ENCODE measurements at places on chromosomes 1 and 21.
A peak's percentile ranks its signal among the peaks of the same experiment; 100 is the strongest.

DNA sequence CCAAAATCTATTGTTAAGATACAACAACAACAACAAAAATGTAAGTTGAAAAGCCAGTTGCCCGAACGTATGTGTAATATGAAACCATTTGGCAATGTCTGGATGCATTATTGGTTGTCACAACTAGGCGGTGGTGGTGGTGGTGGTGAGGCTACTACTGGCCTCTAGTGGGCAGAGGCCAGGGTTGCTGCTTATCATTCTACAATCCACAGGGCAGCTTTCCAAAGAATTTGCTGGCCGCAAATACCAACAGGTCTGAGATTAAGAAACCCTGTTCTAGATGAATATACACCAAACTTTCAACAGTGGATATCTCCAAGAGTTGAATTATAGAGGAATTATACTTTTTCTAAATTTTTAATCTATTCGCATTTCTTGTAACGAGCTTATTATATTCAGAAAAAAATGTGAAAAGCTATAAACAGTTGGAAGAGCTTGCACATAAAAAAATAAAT lies 26.8 kb upstream of the ZNF697 start:
- peak; percentile 21 for DNase-seq

- DNase-seq, result peak; percentile 52
Measured at GRCh38 chr1:36187800-36188593, 32.0 kb downstream of the MAP7D1 start.

- DNase-seq, result no peak
Measured at GRCh38 chr1:2493218-2493617, 17.1 kb downstream of the PLCH2 start.

DNA sequence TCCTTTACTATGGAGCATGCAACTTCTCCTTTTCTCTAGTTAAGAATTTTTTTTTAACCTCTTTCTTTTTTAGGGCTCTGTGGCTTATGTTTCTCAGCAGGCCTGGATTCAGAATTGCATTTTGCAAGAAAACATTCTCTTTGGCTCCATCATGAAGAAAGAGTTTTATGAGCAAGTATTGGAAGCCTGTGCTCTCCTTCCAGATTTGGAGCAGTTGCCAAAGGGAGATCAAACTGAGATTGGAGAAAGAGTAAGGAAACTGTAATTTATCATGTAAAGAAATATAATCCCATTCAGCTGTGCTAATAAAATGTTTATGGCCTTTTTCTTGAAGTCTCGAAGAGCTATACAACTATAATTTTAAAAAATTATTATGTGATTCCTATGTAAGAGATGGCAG lies 70.1 kb downstream of the HSPA13 start:
- DNase-seq, result no peak

GRCh38 chr1:17773591-17774326 lies 18.6 kb downstream of the ACTL8 start:
- DNase-seq, result no peak

GRCh38 chr1:194366705-194367104 lies 1180.3 kb upstream of the B3GALT2 start:
- DNase-seq, result no peak

GRCh38 chr1:160400646-160401486 lies 502 bp downstream of the VANGL2 start:
- no peak for DNase-seq

- DNase-seq, result no peak
Measured at GRCh38 chr1:3593334-3593733, 18.0 kb downstream of the MEGF6 start.

GRCh38 chr1:180542113-180542837 lies 16.5 kb upstream of the OVAAL start:
- no peak for DNase-seq

GRCh38 chr21:36689324-36689723 lies 9.6 kb upstream of the SIM2 start:
- DNase-seq, result no peak

DNA sequence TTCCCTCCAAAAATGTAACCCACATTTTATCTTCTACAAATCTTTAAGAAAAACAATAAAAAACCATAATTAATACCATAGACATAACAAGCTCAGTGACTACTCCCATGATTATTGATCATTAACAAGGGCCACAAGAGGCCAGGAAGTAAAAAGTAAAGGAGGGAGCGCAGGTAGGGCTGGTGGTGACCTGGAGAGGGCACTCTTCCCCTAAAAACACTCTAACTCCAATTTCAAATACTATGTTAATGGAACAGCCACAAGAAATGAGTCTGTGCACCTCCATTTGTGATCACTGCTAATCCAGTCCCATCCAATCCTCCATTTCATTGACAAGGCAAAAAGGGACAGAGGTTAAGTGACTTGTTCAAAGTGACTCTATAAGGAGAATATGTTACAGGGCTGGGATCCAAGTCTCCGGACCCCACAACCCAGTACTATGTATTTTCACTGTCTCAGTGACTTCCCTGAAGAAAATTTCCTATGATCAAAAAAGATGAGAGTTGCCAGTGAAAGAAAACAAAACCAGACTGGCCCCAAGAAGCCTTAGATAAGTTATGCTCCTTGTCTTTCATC lies 41.2 kb upstream of the CFAP298 start:
- DNase-seq, result peak; percentile 1

DNA sequence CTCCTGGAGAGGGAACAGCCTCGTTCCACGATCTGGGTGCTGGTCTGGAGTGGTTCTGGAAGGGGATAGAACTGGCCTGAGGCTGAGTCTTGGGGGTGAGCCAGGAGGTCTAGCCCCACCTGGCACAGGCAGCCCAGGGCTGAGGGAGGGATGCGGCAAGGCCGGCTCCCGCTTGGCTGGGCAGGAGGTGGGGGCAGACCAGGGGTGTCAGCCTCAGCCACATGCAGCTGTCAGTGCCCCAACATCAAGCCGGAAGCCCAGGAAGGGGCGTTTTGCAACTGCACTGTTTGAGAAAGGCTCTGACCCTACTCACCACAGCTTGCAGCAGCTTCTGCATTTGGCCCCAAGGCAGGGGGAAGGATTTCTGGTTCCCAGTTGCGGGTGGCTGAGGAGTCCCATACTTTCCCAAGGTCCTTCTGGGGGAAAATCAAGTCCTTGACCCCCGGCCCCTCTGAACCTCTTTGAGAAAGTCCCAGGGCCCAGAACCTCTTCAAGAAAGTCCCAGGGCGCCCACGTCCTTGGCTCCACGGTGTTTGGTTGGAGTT lies 2.0 kb downstream of the EFHD2 start:
- no peak for DNase-seq

GRCh38 chr1:199085903-199086302 lies 447.1 kb downstream of the PTPRC start:
- DNase-seq, result no peak

DNA sequence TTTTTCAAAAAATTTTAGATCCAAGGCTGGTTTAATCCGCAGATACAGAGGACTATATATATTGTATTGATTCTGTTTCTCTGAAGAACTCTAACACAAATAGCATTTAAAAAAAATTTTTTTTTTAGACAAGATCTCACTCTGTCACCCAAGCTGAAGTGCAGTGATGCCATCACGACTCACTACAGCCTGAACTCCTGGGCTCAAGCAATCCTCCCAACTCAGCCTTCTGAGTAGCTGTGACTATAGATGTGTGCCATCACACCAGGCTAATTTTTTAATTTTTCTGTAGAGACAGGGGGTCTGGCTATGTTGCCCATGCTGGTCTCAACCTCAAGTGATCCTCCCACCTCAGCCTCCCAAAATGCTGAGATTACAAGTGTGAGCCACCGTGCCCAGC lies 3.0 kb downstream of the ANKRD45 start:
- no peak for DNase-seq

DNA sequence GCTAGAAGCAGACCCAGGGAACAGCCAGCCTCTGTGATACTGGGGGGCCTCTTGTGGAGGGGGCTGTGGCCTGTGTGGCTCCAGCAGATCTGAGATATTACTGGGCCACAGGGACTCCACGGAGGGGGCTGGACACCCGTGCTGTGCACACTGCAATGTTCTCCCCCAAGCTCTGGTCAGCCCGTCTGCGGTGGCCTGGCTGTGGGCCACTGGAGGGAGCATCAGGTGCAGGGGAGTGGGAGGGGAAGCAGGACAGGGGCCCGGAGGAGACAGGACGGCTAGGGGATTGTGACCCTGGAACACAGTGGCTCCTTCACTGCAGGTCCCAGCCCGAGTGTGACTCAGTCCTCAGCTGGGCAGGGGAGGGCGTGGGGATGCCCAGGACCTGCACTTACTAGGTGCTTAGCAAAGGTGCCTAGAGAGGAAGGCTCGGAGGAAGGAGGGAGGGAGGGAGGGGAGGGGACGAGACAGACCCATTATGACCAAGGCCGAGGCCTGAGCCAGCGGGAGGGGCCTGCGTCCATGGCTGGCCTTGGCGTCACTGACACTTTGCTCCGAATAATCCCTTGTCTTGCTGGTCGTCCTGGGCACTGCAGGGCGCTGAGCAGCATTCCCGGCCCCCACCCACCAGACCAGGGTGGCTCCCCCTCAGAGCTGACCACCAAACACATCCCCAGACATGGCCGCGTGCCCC lies 44.2 kb downstream of the PRDM16 start:
- DNase-seq, result no peak

All from stimulated activated CD4-positive, alpha-beta T cell treated with anti-CD3 and anti-CD28 coated beads, TNF-alpha, amount 100 ng/mL, for 24 hours (primary cell).